NCI-H1417 treated with DMSO at 0.1 percent for 48 hours (cell line): ENCODE measurements at places on chromosomes 1 and 21.

DNA sequence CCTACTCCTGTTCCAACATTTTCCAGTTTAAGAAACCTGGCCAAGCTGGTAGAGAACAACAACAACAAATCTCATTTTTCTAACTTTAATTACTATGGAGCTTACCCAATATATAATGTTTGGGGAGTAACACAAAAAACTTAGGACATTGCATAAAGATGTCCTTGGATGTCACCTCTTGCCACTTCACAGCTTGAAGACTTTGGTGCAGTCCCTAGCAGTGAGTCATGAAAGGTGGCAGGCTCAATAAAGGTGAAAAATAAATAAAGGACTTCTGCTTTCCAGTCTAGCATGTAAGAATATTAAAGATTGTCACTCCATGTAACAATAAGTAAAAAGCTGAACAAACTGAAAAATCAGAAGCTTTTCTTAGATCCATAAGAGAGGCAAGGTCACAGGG is 17.6 kb upstream of the SELP start:
- no peak for DNase-seq

DNA sequence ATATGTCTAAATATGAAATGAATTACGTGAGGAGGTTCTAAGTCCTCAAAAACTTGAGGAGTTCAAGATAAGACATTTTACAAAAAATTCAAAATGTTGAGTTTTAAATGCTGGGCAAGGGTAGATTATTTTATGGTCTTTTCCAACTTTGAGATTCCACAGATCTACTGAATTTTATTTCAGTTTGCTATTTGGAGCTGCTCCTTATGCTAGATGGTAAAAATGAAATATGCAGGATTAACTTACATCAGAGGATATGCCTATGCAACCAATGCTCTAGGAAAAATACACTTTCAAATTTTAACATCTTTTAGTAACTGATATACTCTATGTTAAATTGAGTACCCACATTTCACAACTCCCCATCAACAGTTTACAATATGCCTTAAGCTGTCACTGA is 83.1 kb downstream of the SCMH1 start:
- DNase-seq, result no peak

DNA sequence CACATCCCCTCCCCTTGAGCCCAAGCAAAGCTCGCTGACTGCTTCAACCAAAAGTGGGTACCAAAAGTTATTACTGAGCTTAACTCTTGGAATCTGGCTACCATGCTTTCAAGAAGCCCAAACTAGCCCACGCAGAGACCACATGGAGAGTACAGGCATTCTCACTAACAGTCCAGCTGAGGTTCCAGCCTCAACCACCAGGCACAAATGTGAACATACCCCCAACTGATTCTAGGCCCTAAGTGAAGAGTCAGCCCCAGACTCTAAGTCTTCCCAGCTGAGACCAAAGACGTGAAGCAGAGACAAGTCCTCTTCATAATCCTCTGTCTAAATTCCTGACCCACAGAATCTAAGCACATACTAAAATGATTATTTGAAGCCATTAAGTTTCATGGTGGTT is 36.8 kb downstream of the EVI5 start:
- no peak for DNase-seq

GRCh38 chr1:202007805-202008489 is 2.4 kb upstream of the ELF3 start:
- no peak for DNase-seq

GRCh38 chr1:113660088-113660487 is 99.2 kb downstream of the PHTF1 start:
- DNase-seq, result no peak

GRCh38 chr1:77319036-77319705 is 37.4 kb downstream of the AK5 start:
- DNase-seq, result no peak

DNA sequence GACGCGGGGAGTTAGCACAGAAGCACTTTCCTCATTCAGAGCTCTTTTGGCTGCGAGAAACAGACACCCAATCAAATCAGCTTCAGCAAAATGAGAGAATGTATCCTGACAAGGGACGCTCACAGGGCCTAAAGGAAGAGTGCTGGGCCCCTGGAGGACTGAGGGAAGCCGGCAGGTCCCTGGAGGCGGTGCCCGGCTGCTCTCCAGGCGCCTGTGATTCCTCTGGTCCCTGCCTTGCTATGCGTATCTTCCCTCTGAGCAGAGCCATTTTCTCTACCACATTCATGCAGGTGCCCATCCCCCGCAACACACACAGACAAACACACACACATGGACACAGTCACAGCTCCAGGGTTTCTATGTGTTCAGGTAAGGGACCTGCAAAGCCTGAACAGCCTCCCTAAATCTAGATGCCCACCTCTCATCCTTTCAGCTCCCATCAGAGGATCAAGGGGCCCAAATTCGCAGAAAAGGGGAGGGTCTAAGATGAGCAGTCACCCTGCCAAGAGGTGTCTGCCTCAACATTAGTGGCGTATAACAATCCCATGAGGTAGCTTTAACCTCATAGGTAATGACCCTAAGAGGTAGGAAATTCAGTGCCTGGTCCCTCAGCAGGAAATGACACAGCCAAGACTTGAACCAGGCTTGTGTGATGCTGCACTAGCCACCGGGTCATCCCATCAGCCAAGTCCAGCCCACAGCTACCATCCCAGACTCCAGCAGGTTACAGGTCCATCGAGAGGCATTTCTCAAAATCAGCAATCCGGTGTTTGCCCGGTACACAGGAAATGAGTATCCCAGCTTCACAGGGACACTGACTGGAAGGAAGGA is 29.0 kb downstream of the PTAFR start:
- DNase-seq, result no peak

- no peak for DNase-seq
Measured at GRCh38 chr21:9739240-9739639, 782.1 kb upstream of the TPTE start.

DNA sequence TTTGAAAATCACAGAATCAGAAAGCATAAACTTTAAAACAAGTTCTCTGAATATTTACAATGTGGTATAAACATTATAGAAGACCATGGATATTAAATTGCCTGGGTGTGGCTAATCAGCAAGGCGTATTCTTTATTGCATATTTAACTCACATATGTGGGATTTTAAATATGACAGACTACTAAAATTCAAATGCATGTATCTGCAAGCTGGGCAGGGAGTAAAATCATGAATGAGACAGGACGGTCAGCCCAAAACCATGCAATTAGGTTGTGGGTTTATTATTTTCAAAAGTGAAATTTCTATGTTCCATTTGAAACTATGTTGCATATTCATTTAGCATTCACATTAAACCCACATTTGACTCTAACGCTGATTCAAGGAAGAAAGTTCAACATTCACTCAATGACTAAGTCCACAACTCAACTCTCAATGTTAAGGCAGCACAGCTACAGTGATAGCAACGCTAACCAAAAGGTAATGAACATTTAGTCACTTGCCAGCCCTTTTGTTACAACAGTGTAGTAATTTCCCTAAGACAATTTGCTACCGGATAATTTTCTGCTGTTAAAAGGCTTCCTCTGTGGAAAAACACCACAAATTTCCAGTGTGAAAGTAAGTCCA is 6.3 kb upstream of the SYNJ1 start:
- DNase-seq, result no peak

DNA sequence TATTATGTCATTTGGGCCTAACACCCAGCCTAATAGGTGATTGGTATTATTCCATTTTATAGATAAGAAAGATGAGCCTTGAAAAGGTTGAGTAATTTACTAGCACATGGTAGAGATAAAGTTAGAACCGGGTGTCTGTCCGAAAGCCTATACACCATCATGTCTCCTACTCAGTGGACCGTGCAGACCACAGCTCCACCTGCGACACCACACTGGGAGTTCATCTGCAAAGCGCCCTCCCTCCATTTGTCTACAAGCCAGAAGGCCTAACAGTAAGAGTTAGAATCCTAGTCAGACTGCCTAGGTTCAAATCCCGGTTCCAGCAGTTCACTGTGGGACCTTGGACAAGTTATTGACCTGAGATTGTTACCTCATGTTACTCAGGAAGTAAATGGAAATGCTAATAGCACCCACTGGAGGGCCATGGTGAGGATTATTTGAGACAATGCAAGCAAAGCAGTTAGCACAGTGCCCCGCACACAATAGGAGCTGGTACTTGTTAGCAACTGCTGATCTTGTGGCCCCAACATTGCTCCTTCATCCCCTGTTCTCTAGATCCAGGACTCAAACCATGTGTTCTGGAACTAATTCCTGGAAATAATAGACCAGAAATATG is 20.5 kb downstream of the ARMH1 start:
- no peak for DNase-seq

DNA sequence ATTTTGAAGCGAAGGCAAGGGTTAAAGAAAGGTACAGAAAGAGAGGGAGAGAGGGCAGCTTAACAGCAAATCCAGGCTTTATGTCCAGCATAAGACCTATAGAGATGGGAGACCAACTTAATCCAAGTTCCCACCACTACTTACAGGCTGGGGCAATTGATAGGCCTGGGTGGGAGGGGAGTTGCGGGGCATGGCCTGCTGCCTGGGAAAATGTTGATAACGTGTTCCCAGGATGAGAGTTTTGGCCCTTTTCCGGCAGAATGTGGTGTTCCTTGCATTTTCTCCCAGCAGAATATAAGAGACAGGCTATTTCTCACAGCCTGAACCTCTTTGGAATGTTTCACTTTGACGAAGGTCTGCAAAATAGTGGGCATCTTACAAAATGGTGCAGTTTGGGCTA is 34.9 kb upstream of the PLA2G5 start:
- no peak for DNase-seq

DNA sequence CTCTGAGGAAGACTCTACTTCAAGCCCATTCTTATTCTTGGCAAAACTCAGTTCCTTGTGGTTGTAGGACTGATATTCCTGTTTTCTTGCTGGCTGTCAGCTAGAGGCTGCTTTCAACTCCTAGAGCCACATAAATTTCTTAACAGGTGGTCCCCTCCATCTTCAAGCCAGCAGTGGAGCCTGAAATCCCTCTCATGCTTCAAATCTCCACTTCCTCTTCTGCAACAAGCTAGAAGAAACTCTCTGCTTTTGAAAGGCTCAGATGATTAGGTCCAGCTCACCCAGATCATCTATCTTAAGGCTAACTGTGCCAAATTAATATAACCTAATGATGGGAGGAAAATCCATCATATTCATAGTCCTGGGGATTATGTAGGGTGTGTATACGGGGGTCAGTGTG is 43.2 kb upstream of the CD34 start:
- no peak for DNase-seq

DNA sequence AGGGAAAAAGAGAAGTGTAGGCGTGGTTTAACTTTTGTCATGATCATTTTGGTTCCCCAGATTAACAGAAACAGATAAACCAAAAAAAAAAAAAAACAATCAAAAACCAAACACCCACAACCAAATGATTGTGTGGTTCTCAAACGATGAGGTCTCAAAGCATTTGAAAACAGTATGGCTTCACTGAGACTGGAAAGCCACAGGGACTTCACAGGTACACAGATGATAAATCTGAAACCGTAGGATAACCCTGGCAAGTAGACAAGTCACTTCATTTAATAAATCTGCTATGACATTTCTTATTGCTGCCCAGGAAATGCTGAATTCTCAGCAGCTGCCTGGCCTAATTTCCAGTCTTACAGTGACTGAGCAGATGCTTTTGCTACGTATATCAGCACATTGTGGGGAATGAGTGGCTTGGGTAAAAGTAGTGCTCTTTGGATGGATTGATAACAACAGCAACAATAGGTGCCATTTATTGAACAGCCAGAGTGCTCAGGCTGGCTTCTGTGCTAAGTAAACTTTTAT is 6.1 kb downstream of the ST6GALNAC3 start:
- DNase-seq, result no peak

DNA sequence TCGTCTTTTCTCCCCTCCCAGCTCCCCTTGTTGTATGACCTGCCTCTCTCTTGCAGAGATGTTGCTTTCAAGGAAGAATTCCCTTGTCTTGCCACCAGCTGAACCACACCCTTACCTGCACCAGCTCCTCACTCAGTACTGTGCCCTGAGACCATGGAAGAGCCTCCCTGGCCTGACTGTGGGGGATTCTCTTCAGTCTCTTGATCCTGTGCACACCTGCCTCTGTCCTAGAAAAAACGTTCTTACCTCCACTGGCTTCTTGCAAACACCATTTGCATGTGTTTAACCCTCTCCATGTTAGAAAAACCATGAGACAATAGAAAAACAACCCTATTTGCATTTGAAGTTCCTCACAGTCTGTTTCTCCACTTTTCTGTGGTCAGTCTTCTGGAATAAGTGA is 43.3 kb upstream of the FCRL4 start:
- DNase-seq, result no peak

DNA sequence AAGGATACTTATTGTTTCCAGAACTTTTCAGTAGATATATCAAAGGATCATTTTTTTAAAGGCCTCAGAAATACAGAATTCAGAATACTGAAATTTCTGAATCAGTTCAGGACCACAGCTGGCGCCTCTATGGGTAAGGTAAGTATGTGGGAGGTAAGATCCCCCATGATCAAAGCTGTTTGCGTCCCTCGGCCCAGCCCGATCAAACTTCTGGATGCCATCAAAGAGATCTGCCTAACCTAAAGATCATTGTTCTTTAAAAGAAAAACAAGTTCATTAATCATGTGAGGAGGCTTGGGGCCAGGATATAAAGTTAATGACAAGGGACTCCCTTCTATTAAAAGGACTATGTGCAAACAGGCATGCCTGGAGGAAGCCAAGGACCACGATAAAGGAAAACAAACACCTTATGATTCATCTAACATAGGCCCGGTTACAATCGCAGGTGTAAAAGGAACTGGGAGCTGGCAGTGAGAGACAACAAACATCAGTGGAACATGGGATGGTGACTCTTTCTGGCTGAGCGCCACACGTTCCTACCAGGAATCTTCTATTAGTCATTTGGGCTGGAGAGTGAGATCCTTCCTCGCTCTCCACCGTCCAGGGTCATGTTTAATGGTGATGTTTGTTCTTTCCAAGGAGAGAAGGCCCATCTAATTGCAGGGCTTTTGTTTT is 2.8 kb upstream of the BACE2 start:
- no peak for DNase-seq

DNA sequence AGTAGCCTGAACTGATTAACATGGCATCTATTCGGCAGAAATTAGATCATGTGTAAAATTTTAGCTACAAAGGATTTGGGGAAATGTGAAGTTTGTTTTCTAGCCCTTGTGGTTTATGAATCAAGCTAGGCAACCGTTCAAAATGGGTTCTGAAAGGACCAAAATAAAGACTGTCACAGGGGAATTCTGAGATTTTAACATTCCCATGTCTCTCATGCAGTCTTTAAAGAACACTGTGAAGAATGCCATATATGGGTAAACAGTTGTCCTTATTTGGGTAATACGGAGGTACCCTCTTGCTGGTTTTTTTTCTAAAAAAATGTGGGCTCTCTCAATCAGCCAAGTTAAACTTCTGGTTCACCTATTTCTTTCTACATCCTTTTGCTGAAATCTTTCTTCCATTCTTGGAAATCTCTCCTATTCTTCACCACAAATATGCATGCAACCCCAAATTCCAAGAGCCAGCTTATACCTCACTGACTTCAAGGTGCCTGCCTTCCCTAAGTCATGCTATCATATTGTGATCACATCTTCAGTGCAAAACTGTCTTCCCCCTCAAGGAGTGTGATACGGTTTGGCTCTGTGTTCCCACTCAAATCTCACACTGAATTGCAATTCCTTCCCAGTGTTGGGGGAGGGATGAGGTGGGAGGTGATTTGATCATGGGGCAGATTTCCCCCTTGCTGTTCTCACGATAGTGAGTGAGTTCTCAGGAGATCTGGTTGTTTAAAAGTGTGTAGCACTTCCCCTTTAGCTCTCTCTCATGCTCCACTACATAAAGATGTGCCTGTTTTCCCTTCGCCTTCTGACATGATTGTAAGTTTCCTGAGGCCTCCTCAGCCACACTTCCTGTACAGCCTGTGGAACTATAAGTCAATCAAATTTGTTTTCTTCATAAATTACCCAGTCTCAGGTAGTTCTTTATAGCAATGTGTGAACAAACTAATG is 308.7 kb downstream of the TTLL7 start:
- DNase-seq, result no peak

- no peak for DNase-seq
Measured at GRCh38 chr1:209688746-209689234, 13.6 kb downstream of the G0S2 start.
